Metanephros (tissue), 2 donors: ENCODE measurements at places on chromosomes 16 and 17. TPM values are rescaled to one million over a fixed set of nuclear protein-coding genes. Genes with fewer than 3 reads are reported as not detected.

MYH13 gene
- total RNA-seq: 0.18 TPM

ABCA6 gene
- 13.4 TPM for total RNA-seq

KRTAP4-5 gene
- not detected for total RNA-seq

PLLP gene
- total RNA-seq: 14.1 TPM

HBA1 gene
- total RNA-seq: 5,051 TPM

CEMP1 gene
- total RNA-seq: 1.1 TPM

KRTAP9-2 gene
- not detected for total RNA-seq

GAS7 gene
- total RNA-seq: 37.9 TPM

AURKB gene
- 23.1 TPM for total RNA-seq

METRNL gene
- 111 TPM for total RNA-seq

HES7 gene
- total RNA-seq: not detected

PDILT gene
- total RNA-seq: not detected
